NCI-H226 (cell line): ENCODE measurements at places on chromosomes 2 and 18.

DNA sequence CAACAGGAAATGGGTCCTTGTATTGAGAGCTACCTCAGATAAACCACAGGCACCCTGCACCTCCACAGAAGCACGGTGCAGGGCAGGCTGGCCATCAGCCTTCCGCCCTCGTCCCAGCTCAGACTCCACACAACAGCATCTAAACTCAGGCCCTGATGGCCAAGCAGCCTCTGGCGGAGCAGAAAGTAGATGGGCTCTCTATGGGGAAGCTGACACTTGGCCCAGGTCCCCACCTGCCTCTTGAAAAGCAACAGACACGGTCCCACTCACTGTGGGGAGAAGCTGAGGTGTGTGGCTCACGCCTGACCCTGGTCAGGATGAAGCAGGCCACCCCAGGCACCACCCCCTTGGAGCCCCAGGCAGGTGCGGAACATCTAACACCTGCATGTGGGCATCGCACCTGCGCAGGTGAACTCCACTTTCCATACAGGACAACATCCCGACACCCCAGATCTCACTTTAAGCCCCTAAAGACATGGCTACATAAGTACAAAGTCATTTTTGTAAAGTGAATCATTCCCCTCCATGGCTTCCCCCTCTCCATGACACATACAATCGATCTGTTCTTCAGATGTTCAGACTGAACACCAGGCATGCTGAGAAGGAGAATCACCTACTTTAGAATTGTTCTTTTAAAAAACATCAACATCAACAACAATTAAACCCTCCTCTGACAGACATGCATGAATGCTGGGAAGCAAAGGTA is 208.4 kb downstream of the ZBTB7C start:
- no peak for DNase-seq

DNA sequence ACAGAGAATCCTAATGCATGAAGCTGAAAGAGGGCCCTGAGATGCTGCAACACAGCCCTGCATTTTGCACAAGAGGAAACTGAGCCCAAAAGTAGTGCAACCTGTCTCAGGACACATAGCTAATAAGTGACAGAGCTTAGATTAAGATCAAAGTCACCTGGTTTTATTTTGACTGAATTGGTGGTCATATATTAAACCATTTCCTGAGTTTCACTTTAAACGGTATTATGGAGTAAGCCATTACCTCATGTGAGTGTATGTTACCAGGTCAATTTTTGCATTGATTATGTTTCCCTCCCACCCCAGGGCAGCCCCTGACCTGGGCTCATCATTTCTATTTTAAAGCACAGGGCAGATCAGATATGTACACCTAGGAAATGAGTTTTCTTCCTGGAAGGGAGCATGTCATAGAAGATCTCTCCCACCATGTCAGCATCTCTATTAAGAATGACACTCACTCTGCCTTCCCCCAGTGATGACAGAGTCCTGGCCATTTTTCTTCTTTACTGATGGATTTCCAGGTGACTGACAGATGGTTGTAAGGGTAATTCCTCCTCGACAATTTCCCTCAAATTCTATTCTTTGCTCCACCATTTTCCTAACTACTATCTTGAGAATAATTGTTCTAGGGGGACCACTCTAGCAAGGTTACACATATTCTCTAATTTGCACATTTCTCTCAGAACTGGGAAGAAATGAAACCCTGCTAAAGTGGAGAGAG is 441.3 kb upstream of the SLC14A2 start:
- DNase-seq, result no peak

GRCh38 chr2:47033102-47033880 is 117.7 kb upstream of the MCFD2 start:
- DNase-seq, result no peak

DNA sequence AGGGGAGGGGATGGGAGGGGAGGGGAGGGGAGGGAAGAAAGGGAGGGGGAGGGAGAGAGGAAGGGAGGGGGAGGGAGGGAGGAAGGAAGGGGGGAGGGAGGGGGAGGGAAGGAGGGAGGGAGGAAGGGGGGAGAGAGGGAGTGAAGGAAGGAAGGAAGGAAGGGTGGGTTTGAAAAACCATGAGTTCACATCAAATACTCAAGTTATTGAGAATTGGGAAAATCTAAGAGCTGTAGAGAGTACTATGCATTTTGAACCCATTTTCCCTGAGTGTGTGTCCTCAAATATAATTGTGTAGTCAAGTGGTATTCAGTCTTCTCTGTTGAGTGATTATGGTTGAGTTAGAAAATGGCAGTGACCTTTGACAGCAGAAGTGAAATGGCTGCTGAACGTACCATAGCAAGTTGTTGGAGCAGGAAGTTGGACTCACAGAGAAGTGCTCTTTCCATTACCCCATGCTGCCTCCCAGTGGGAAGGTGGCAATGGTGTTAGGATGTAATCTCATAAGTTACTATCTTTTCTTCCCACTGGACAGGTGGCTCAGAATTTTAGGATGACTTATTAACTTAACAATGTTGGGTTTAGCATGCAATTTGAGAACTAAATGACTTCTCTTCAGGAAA is 214.6 kb downstream of the SETBP1 start:
- DNase-seq, result peak; percentile 46

DNA sequence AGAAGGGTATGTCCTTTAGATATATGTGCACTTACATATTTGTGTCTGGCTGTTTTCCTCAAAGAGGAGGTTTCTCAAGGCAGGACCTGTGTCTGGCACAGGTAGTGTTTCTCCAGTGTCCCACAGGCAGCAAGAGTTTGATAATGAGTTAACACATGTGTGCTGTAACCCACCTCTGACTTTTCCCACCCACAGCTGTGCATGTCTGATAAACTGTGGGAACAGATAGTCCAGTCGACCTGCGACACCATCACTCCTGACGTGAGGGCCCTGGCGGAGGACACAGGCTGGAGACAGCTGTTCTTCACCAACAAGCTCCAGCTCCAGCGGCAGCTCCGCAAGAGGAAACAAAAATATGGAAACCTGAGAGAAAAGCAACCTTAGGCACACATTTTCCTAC is 58.2 kb downstream of the SLC16A14 start:
- no peak for DNase-seq

DNA sequence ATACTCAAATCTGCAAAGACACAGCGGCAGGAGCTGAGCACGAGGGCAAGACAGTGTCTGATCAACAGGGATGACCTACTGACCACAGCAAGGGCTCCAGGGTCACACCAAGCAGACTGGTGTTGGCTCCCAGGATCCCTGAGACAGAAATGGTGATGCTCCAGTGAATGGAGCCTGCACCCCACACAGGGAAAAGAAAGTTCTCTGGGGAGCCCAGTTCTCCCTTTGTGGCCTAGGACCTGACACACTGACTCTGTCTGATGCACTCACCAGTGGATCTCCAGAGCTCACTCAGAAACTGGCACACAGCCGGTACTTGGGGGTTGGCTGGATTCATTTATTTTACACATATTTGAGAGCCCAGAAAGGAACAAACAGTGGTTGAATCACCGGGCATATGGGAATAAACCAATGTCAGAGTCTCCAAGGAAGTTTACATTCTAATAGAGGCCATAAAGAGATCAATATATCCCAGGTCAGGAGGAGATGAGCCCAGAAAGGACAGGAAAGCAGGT is 215.6 kb upstream of the ARL4C start:
- no peak for DNase-seq

GRCh38 chr18:62881509-62882016 is 166.2 kb downstream of the PHLPP1 start:
- peak; percentile 86 for DNase-seq

DNA sequence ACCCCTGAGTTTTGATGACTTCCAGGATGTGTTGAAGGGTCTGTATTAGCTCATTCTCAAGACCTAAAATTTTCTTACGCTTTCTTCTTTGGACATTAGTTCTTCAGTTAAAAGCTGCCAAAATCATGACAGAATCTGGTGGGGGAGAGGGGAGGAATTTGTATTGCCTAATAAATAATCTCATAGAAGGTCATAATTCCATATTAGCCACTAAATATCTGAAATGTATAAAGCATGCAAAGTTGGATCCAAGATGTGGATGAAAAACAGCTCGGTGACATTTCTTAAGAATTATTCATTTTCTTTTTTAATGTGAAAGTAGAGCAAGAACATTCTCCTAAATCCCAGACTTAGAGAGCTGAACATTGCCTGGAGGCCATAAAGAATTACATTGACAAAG is 120.1 kb downstream of the MMADHC start:
- DNase-seq, result no peak

DNA sequence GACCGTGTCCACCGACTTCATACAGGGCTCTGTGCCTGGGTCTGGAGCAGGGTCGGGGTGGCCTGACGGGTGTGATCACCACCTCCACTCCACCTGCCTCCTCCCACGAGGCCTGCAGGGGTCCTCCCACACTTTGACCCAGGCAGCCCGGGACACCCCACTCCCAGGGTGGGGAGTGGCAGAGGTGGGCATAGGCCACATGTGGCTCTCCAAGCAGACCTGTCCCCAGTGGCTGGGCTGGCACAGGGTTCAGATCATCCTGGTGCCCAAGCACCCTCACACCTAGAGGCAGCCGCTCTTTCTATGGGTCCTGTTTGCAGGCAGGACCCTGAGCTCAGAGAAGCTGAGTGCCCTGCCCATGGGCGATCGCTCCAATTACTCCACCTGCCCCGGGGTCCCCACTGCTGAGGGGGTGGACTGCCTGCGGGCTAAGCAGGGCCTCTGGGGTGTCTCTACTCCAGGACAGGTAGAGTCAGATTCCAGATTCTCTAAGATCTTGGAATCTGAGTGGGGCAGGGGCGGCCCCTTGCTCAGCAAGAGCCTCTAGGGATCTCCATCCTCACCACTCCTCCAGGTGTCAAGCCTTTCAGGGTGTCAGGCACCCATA is 1.4 kb downstream of the NEURL3 start:
- DNase-seq, result no peak

DNA sequence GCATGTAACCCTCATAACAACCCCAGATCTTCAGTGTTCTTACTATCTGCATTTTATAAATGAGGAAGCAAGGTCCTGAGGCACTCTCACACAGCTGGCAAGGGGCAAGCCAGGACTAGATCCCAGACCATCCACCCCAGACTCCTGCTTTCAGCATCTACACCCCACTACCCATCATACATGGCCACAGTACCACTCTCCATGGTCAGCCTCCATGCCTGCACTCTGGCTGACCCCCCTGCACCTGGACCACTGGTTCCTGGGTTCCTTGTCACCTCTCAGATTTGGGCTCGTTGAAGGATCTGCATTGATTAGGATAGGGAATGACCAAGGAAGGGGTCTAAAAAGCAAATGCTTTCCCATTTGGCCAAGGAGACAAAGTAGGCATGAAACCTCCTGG is 36.0 kb upstream of the TEX51 start:
- no peak for DNase-seq

- DNase-seq, result peak; percentile 58
These were observed 210.9 kb downstream of the DYM start for GRCh38 chr18:49249521-49249920.

- DNase-seq, result no peak
These were observed 994 bp upstream of the LRATD1 start for GRCh38 chr2:14631406-14632040.

- no peak for DNase-seq
These were observed 217.3 kb downstream of the FHOD3 start for GRCh38 chr18:36514778-36515177.

- no peak for DNase-seq
These were observed 4.6 kb downstream of the CXCR4 start for GRCh38 chr2:136113209-136113971.

DNA sequence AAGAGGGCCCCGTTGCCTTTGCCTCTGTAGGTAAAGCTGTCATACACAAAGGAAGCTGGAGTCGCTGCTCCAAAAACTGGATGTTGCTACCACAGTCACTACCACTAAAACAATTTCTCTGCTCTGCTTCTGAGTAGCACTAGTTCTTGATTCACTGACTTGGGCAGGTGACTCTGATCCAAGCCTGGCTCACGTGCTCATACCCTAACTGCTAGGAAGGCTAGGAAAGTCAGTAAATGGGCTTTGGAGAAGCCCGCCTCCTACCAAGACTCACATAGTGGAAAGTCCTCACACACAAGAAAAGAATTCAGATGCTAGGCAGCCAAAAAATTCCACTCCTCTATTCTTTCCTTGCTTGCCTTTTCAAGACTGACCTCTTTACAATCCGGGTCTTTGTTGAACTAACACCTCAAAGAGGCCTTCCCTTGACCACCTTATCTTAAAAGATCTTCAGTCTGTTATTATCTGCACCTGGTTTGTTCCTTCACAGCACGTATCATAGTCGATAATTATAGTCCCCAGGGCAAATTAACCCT is 11.4 kb upstream of the DYNC1I2 start:
- no peak for DNase-seq

- no peak for DNase-seq
These were observed 846.7 kb downstream of the BCL11A start for GRCh38 chr2:59706729-59707128.

DNA sequence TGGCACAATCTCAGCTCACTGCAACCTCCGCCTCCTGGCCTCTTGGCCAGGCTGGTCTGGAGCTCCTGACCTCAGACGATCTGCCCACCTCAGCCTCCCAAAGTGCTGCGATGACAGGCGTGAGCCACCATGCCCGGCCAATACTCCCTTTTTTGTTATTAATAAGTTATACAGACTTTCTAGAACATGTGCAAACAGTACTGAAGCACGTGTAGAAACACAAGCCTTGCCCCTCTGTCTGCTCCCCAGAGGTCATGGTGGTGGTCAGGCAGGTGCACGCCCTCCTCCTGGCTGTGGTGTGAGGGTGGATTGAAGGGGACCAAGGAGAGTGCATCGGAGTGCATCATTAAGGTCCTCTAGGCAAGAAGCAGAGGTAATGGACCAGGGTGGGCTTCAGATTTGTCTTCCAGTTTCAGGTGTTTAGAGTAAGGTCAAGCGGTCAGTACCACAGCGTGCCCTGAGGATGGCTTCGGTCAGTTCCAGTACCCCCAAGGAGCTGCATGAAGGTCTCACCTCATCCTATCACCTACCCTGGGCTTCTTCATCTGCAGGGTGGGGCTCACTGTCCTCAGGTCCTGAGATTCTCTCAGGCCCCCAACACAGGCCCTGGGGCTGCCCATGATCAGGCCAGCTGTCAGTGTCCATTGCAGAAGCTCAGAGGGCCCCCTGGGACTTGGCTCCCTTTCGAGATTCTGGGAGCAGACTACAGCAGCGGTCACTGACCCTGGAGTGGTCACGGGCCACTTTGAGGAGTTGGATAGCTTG is 124.3 kb downstream of the GLI2 start:
- no peak for DNase-seq

GRCh38 chr18:42187611-42188380 is 232.8 kb downstream of the PIK3C3 start:
- peak; percentile 43 for DNase-seq

- peak; percentile 29 for DNase-seq
These were observed 26.5 kb upstream of the KCNS3 start for GRCh38 chr2:17851731-17852585.

- no peak for DNase-seq
These were observed 86.3 kb upstream of the KCTD1 start for GRCh38 chr18:26634631-26635030.
